Activated T-helper 2 cell treated with anti-CD3 and anti-CD28 coated beads, Interferon-gamma antibody, Interleukin-2, Interleukin-4, amounts not matched to agents 10 μg/mL and 5 μg/mL and 100 μg/mL, durations not matched to agents 14 hours and 24 hours and 36 hours (primary cell): ENCODE measurements at places on chromosomes 1 and 21. TPM values are rescaled to one million over a fixed set of nuclear protein-coding genes. Genes with fewer than 3 reads are reported as not detected.

FOXJ3 gene
- total RNA-seq, result 43.1 and 46.4 TPM in 2 replicates

LINGO4 gene
- not detected in 2 replicates for total RNA-seq

HSD3B2 gene
- total RNA-seq, result not detected in 2 replicates

FAM3B gene
- not detected in 2 replicates for total RNA-seq

GRIK3 gene
- not detected in 2 replicates for total RNA-seq

CLIC4 gene
- 17.9 and 18.2 TPM in 2 replicates for total RNA-seq

ZNF648 gene
- total RNA-seq, result not detected in 2 replicates

SGIP1 gene
- total RNA-seq, result not detected in 2 replicates

INKA2 gene
- total RNA-seq, result 0.43 and 2.2 TPM in 2 replicates

PADI2 gene
- total RNA-seq, result 0.11 and 0.14 TPM in 2 replicates

LAX1 gene
- 14.2 and 14.9 TPM in 2 replicates for total RNA-seq

TCEA3 gene
- 3.3 and 5.6 TPM in 2 replicates for total RNA-seq

PRMT6 gene
- total RNA-seq, result 20.4 and 21.0 TPM in 2 replicates

FGR gene
- 0.07 and 0.25 TPM in 2 replicates for total RNA-seq

KRTAP21-2 gene
- total RNA-seq, result not detected in 2 replicates

KIF2C gene
- 82.7 and 83.5 TPM in 2 replicates for total RNA-seq

LCE1E gene
- total RNA-seq, result not detected in 2 replicates
